ENCODE measurements at places on chromosomes 16 and 17.

- no peak for DNase-seq
These were observed 25.5 kb downstream of the GRB7 start for GRCh38 chr17:39763051-39763820.

- DNase-seq = no peak
These were observed 2.2 kb downstream of the C17orf67 start for GRCh38 chr17:56831369-56832095.

- no peak for DNase-seq
These were observed 252.2 kb upstream of the DYNLRB2 start for GRCh38 chr16:80288616-80289015.

- DNase-seq = no peak
These were observed 17.4 kb upstream of the ICAM2 start for GRCh38 chr17:64037802-64038201.

DNA sequence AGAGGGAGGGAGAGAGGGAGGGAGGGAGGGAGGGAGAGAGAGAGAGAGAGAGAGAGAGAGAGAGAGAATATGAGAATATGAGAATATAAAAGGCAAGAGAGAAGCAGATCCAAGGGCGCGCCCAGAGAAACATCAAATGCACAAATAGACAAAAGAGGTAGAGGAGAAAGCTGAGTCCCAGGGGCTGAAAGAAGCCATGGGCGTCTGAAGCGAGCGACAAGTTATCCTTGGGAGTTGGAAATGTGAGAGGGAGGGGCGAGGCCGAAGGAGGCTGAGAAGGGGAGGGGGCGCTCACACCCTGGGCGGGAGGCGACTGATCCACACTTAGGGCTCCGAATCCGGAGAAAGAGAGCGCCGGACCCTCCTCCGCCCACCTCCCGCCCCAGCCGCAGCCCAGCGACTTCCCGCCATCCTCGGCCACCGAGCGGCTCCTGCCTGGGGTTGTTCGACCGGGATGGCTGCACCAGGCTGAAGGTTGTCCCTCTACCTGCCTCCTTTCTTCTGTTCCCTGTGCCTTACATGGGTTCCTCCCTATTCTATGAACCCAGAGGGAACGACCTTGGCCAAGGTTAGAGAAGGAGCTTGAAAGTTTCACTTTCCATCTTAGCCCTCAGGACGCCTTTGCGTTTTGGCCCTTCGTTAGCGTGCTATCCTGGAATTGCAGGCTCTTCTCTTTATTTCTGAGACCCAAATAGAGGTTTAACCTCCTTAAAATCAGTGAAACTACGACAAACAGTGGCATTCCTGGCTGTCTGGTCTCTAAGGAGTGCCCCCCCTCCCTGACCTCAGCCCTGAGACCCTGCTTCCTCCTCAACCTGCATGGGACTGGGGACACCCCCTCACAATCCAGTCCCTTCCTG, 21.2 kb upstream of the HOXB9 start:
- peak; percentile 37 for DNase-seq

- DNase-seq = no peak
These were observed 6.2 kb downstream of the ACE start for GRCh38 chr17:63483038-63483437.

DNA sequence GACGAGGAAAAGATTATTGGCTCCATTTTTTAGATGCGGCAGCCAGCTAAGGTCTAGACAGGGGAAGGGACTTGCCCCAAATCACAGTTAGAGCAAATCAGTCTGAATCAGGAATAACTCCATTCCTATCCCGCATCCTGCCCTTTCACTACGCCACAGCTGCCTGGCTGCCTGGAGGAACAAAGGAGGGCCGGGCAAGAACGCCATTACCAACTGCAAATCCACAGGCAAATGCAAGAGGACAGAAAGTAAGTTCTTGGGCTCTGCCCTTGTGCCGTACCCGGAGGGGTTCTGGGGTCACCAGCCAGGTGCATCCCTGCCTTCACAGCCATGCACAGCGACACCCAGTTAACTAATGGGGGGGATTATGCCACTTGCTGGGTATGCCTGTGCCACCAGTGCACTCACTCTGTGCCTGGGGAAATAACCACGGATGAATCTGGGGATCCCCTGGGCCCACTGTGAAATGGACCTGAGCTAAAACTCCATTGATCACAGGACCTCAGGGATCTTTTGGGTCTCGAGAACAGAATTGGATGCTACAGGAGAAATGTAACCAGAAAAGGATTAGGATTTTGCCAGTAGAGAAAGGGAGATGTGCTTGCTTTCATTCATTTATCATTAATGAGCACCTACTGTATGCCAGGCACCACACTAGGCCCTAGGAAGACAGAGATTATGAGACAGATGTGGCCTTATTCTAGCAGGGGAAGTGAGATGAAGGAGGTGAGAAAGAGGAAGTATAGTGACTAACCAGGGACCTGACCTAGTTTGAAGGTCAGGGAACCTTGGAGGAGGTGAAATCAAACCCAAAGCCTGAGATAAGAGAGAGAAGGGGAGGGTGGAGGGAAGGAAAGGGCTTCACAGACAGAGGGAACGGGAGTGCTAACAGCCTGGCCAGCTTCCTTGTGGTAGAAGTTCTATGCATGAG, 17.7 kb downstream of the BCL7C start:
- peak; percentile 37 for DNase-seq

- DNase-seq = no peak
These were observed 22.1 kb downstream of the EFTUD2 start for GRCh38 chr17:44877121-44877520.

GRCh38 chr17:80262291-80262690, 1.6 kb downstream of the RNF213 start:
- no peak for DNase-seq

DNA sequence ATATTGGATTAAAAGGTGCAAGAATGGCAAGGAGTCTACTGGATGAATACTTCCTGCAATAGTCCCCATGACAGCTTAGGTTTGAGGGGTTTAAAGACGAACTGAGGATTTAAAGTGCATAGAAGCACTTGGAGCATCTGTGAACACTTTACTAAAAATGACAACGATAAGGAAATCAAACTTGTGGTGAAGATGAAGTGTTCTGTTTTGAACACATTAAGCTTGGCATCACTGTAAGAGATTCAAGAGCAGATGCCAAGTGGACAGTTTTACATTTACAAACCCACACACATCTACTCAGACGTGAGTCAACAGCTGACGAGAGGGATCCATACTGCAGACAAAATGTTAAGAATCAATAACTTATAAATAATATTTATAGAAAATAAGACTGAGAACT, 918.7 kb downstream of the CDH11 start:
- no peak for DNase-seq

GRCh38 chr17:7250695-7251627, 573 bp downstream of the CTDNEP1 start:
- DNase-seq = no peak

GRCh38 chr17:76672270-76672851, 28.8 kb upstream of the ST6GALNAC1 start:
- no peak for DNase-seq

DNA sequence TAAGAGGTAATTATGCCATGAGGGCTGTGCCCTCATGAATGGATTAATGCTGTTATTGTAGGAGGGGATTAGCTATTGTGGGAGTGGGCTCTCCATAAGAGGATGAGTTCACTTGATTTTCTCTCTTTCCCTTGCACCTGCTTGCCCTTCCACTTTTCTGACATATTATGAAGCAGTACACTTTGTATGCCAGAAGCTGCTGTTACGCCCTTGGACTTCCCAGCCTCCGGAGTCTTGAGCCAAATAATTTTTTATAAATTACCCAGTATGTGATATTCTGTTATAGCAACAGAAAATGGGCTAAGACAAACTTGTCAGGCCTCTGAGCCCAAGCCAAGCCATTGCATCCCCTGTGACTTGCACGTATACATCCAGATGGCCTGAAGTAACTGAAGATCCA, 38.4 kb downstream of the PSMD12 start:
- no peak for DNase-seq

DNA sequence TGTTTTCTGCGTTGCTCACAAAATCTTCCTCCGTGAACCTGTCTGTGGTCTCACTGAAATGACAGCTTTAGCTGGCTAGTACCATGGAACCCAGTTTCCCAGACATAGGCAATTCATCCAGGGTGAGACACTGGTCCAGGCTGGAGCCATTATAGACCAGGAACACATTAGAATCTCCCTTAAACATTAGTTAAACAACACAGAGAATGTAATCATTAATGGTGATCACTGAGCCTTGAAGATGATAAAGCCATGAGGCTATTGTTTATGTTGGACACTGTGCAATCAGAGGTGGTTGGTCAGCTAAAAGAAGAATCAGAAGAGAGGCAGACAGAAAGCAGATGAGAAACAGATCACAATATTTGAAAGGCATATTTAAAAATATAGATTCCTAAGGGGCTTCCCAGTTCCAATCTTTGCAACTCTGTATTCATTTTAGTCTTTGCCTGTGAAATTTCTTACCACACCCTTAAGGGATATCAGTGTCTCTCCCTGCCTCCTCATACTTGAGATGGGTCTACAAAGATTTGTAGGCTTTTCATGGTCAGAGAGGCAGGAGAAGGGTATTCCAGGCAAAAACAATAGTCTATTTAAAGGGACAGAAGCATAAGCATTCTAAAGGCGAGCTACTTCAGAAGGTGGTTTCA, 317.9 kb downstream of the MAP2K6 start:
- DNase-seq = no peak

DNA sequence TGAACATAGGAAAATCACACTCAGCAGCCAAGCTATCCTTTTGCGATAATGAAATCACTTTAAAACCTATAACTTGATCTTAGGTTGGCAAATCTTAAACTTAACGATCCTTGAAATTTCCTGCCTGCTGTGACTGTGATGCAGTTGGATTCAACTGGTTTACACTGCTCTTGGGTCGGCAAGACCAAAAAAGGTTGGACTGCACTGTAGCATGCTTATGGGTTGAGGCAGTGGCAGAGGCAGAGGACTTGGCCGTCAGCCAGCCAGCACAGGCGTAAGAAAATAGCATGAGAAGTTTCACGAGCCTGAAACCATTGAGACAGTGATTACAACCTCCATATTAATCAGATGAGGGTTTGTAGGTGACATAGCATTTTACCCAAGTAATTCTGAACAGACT, 21.4 kb downstream of the WSB1 start:
- DNase-seq = peak; percentile 85
